A549 treated with RU486 at 1 μM for 4 hours (cell line): ENCODE measurements at places on chromosomes 4 and X. TPM values are rescaled to one million over a fixed set of nuclear protein-coding genes. Genes with fewer than 3 reads are reported as not detected.

ARSJ gene
- total RNA-seq = 4.6 to 5.5 TPM (median 5.1 TPM) in 5 replicates

PRR32 gene
- total RNA-seq = not detected in 5 replicates

SLC4A4 gene
- total RNA-seq = 1.1 to 2.8 TPM (median 2.2 TPM) in 5 replicates

STIM2 gene
- 11.9 to 15.4 TPM (median 12.7 TPM) in 5 replicates for total RNA-seq

GAGE12F gene
- total RNA-seq = not detected in 5 replicates

EGFL6 gene
- total RNA-seq = not detected in 5 replicates

FGD1 gene
- total RNA-seq = 5.7 to 8.4 TPM (median 6.2 TPM) in 5 replicates

SLC7A11 gene
- 15.2 to 33.5 TPM (median 32.5 TPM) in 5 replicates for total RNA-seq

SH3TC1 gene
- 6.7 to 10.5 TPM (median 7.7 TPM) in 5 replicates for total RNA-seq

CSAG3 gene
- not detected in 5 replicates for total RNA-seq

DACH2 gene
- total RNA-seq = not detected in 5 replicates

CCDC149 gene
- 1.4 to 2.0 TPM (median 1.9 TPM) in 5 replicates for total RNA-seq

TMPRSS11A gene
- not detected in 5 replicates for total RNA-seq

BEND2 gene
- not detected in 5 replicates for total RNA-seq

CSN1S1 gene
- not detected in 5 replicates for total RNA-seq

EVC2 gene
- total RNA-seq = 2.1 to 2.6 TPM (median 2.3 TPM) in 5 replicates

SLC10A4 gene
- total RNA-seq = 5.2 to 9.2 TPM (median 8.0 TPM) in 5 replicates

UGT2A1 gene
- total RNA-seq = not detected in 5 replicates

SLC6A14 gene
- total RNA-seq = 0.02 TPM in 2 of 5 replicates, not detected in the others

PF4V1 gene
- total RNA-seq = not detected in 5 replicates

TMEM144 gene
- 1.7 to 4.5 TPM (median 3.4 TPM) in 5 replicates for total RNA-seq

ESX1 gene
- total RNA-seq = 0.08 TPM in 1 of 5 replicates, not detected in the others

DCAF8L2 gene
- not detected in 5 replicates for total RNA-seq

ATP8A1 gene
- 0.02 to 0.10 TPM (median 0.07 TPM) in 5 replicates for total RNA-seq

EBP gene
- 111 to 157 TPM (median 145 TPM) in 5 replicates for total RNA-seq

HTN1 gene
- not detected in 5 replicates for total RNA-seq

NAP1L5 gene
- 1.5 to 2.3 TPM (median 1.9 TPM) in 5 replicates for total RNA-seq

SAGE1 gene
- 0.03 TPM in 1 of 5 replicates, not detected in the others for total RNA-seq

ARL9 gene
- not detected in 5 replicates for total RNA-seq

LRCH2 gene
- 0.02 TPM in 1 of 5 replicates, not detected in the others for total RNA-seq

PRIMPOL gene
- total RNA-seq = 5.1 to 8.2 TPM (median 6.9 TPM) in 5 replicates

FMR1NB gene
- not detected in 5 replicates for total RNA-seq

UGT2B10 gene
- not detected in 5 replicates for total RNA-seq

LDB2 gene
- total RNA-seq = not detected in 5 replicates

SPANXN4 gene
- not detected in 5 replicates for total RNA-seq

CXXC4 gene
- 0.02 TPM in 2 of 5 replicates, not detected in the others for total RNA-seq

HSFX2 gene
- total RNA-seq = 0.13 to 0.55 TPM in 2 of 5 replicates, not detected in the others

TMPRSS11F gene
- total RNA-seq = not detected in 5 replicates

NSG1 gene
- total RNA-seq = 0.88 to 1.5 TPM (median 1.2 TPM) in 5 replicates

KLF8 gene
- 0.08 TPM in 2 of 5 replicates, not detected in the others for total RNA-seq
